ENCODE measurements at places on chromosomes 1 and 21.

- peak; percentile 4 for DNase-seq
Measured at GRCh38 chr1:29584776-29585175, 348.5 kb downstream of the PTPRU start.

- no peak for DNase-seq
Measured at GRCh38 chr1:2644591-2645101, 11.8 kb upstream of the MMEL1 start.

GRCh38 chr1:67760030-67760821 is 73.0 kb downstream of the GNG12 start:
- DNase-seq: peak; percentile 70

DNA sequence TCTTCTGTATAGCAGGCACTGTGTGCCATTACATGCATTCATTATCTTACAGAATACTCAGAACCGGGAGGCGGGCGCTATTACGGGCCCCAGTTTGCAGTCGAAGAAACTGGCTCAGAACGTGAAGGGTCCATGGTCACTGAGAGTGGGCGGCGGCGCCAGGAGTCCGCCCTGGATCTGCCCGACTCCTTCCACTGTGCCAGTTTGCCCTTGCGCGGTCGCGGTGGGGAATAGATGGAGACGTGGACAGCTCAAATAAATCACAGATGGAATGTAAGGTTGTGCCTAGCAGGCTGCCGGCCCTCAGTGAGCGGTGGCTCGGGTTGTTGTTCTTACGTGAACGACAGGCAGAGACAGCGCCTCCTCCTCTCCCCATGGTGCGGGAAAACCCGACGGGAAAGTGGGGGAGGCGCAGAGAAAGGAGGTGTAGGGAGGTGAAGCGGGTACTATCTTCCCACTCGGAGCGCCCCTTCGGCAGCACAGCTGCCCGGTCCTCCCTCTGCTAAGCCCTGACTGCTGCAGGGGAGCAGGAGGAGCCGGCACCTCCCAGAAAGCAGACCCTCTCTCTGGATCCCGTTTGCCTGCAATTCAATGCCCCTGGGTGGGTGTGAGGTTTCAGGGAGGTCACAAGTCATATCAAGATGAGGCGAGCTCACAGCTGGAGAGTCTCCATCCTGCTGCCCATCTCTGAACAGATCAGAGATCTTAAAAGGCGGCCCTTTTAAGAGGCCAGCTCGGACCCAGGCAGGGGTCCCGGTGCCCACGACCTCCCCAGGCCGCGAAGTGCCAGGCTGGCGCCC is 1.1 kb downstream of the COL9A2 start:
- DNase-seq: peak; percentile 9

DNA sequence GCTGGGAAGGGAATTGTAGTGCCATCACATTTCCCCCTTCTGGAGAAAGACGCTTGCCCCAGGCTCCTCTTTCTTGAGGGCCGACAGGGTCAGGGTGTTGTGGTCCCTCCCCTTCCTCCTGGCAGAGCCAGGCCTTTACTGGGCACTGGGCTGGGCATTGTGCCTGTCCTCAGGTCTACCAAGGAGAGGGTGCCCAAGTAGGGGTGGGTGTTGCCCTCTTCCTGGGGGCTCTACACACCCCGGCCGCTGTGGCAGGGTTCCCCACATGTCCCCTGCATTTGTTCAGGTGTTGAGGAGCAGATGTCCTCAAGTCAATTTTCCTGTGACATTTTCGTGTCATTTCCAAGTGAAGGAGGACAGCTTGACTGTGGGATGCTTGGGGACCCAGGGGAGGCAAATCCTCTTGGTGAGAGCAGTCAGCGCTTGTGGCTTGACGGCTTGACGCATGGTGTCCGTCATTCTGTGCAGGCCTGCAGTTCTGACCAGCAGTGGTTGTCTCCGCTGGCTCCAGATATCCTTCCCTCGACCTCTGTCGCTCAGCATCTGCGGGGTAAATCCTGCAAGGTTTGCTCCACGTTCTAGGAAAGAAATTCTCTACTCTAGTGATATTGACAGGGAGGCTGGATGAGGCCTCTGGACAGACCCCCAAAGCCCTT is 181.9 kb upstream of the VAMP3 start:
- no peak for DNase-seq

DNA sequence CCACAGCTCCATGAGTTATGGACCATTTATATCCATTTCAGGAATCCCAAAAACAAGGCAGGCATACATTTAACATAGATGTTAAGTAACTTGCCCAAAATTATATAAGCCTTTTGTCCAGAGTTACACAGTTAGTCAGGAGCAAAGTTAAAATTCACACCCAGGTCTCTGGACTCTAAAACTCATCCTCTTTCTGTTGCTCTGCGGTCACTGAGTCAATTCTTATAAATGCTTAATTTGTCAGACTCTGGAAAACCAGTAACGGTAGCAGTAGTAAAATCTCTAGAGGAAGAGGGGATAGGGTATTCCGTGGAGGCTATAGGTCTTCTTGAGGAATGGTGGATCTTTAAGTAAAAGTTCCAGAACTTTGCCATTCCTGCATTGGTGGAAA is 223.6 kb upstream of the JUN start:
- no peak for DNase-seq

- no peak for DNase-seq
Measured at GRCh38 chr21:42307106-42307505, 8.1 kb downstream of the TFF3 start.

DNA sequence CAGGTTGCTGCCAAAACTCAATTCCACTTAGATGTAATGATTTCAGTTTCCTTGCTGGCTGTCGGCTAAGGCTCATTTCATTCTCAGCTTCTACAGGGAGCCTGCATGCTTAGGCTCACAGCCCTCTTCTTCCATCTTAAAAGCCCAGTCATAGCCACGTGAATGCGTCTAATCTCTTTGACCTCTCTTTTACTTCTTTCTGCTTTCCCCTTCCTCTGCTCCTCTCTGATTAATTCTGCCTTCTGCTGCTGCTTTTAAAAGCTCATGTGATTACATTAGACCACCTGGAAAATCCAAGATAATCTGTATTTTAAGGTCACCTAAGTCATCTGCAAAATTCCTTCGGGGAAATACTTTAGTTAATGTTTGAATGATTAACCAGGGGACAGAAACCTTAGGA is 812.8 kb upstream of the BRINP3 start:
- no peak for DNase-seq

GRCh38 chr1:87512431-87512830 is 183.8 kb downstream of the LMO4 start:
- no peak for DNase-seq

- no peak for DNase-seq
Measured at GRCh38 chr1:211816586-211816985, 14.0 kb downstream of the LPGAT1 start.

DNA sequence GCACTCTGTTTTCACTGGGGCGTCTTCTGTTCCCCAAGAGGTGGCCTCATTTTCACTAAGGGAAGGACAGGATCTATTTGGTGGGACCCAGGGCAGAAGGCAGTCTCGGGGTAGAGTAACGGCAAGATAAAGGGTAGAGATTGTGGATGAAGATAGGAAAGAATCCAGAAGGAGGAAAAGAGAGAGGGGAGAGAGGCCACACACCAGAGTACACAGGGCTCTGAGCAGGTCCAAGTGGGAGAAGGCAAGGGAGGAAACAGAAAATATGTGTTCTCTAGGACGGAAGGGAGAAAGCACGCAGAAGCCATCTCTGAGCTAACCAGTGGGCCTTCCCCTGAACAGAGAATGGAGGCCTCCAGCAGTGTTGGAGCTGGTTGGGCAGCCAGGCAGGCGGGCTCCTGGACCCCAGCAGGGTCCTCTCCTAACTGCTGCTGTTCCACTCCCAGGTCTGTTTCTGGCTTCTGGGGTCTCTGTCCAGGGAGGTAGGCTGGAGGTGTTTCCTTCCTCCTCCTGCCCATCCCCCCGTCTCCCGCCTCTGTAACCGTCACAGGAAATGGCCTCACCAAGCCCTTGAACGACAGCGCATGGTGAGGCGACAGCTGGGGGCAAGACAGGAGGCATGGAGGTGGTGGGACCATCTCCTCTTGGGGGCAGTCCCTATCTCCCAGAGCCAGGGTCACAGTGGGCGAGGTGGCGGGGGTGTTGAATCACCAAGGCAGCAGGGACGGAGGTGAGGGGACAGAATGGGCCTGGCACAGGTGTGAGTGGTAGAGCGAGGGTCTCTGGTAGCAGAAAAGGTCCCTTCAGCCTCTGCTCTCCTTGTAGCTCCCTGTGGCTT is 649 bp downstream of the PTPN7 start:
- no peak for DNase-seq

- no peak for DNase-seq
Measured at GRCh38 chr1:11046270-11046566, 821 bp downstream of the MASP2 start.

DNA sequence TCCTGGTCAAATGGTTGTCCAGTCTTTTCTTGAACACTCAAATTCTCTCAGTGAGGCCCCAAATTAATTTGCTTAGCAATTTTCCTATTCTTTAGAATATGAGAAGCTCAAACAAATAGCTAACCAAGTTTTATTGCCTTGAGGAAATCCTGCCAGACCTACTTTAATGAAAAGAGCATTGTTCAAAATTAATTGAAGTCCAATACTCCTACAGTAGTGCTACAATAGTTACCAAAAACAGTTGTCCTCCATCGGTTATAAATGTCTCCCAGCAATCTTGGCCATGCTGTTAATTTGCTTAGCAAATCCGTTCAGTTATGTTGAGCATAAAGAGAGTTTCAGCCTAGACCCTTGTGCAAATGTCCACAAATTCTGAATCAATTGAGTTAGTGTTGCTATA is 112.9 kb downstream of the MAB21L3 start:
- no peak for DNase-seq

GRCh38 chr1:2360588-2361364 is 30.6 kb downstream of the MORN1 start:
- DNase-seq: no peak

DNA sequence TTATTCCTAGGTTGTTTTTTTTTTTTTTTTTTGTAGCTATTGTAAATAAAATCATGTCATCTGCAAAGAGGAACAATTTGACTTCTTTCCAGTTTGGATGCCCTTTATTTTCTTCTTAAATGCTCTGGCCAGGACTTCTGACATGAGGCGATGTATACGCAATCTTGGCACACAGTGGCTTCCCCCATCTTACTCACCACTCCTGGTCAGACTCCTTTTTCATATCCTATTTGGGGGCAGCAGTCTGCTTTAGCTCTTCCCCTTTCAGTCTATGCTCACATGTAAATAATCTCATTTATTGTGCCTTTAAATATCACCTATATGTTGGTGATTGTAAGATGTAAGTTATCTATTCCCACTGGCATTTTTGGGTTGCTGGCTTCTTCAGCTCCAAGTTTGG is 56.1 kb downstream of the SLAMF6 start:
- DNase-seq: no peak

- DNase-seq: peak; percentile 19
Measured at GRCh38 chr1:107405236-107405635, 264.4 kb downstream of the NTNG1 start.
